Peyer's patch (tissue), 4 donors: ENCODE measurements at places on chromosomes 7 and 10. TPM values are rescaled to one million over a fixed set of nuclear protein-coding genes. Genes with fewer than 3 reads are reported as not detected.

GRCh38 chr7:97218767-97219166 is 101.3 kb downstream of the SDHAF3 start:
- DNase-seq: no peak

Gene CAPZA2
- total RNA-seq: 110 TPM

GRCh38 chr7:27952456-27953285 is 212.7 kb downstream of the TAX1BP1 start:
- no peak for DNase-seq

- no peak for DNase-seq
Observed at GRCh38 chr7:94223375-94224084, 171.2 kb upstream of the COL1A2 start.

DNA sequence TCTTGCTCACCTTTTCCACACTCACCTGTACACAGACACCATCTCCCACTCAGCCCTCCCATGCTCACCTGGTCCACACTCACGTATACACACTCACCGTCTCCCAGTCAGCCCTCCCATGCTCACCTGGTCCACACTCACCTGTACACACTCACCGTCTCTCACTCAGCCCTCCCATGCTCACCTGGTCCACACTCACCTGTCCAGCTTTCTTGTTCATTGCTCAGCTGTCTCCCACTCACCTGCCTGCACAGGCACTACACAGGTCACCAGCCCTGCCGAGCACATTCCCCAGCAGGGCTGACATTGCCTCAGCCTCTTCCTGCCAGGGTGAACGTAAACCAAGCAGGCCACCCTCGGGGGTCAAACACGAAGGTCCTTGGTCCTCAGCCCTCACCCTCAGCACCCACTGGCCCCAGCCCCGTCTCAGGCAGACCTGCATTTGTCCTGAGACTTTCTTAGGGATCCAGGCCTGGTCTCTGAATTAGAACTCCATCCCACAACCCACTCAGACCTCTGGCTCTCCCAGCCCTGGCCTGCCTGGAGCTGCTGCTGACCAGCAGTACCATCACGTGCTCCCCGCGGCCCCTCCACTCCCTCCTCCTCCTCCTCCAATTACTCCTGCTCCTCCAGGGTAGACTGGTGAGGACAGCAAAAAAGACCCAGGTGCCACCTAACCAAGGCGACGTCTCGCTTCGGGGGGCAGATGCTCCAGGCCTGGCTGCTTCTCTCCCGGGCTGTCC is 12.8 kb upstream of the DNAAF5 start:
- no peak for DNase-seq

DNA sequence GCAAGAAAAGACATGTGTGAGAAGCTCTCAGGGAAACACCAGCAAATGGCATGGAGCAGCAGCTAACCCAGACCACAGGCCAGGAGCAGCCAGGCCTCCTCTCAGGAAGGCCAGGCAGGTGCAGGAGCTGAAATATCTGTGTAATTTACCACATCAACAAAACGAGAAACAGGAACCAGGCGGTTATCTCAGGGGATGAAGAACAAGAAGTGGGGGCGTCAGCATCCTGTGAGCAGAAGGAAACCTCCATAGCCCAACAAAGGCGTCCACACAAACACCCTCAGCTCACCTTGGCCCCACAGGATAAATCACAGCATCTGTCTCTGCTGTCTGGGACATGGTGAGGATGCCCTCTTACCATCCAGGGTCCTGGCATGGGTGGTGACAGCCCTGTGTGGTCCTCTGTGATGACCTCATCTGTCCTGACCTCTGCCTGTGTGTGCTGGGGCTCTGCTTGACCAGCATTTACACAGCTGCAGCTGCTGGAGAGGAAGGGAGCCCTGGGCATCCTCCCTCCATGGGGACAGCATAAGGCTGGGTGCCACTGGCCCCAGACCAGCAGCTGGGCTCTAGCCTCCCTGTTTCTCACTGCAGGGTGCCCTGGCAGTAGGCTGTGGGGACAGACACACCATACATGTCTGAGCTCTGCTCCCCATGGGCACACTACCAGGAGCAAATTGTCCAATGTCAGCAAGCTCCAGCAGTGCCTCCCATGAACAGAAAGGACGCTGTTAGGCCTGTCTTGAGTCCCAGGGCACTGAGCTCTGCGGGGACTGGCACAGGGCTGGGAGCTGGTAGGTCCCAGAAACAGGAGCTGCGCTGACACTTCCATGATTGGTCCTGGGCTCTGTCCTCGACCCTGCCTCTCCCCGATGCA is 34.6 kb downstream of the ANXA8 start:
- DNase-seq: no peak
